ELR (cell line): ENCODE measurements at places on chromosomes 16 and 17.

GRCh38 chr16:68309799-68310198 is 947 bp downstream of the SLC7A6OS start:
- no peak for DNase-seq

GRCh38 chr17:29364691-29365090 is 25.5 kb upstream of the TAOK1 start:
- DNase-seq = no peak

DNA sequence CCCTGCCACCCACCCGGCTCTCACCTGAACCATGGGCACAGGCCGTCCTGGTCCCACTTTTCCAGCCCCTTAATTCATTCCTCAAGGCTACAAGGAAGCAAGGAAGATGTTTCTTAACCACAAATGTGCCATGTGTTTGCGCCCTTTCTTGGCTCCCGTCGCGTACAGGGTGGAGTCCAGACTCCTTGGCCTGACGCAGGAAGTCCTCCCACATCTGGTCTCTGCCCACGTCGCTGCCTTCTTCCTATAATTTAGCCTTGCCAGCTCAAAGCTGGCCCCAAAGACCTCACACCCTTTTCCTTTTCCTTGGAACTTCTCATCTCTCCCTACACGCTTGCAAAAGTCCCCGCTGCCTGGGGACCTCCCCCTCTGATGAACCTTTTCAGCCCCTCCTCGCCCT is 38.8 kb upstream of the BHLHA9 start:
- no peak for DNase-seq

GRCh38 chr17:72419866-72420774 is 299.3 kb downstream of the SOX9 start:
- DNase-seq = peak; percentile 36

- no peak for DNase-seq
Observed at GRCh38 chr17:2140683-2141082, 85.8 kb downstream of the HIC1 start.

GRCh38 chr16:6947291-6947690 is 385.4 kb upstream of the RBFOX1 start:
- DNase-seq = no peak

DNA sequence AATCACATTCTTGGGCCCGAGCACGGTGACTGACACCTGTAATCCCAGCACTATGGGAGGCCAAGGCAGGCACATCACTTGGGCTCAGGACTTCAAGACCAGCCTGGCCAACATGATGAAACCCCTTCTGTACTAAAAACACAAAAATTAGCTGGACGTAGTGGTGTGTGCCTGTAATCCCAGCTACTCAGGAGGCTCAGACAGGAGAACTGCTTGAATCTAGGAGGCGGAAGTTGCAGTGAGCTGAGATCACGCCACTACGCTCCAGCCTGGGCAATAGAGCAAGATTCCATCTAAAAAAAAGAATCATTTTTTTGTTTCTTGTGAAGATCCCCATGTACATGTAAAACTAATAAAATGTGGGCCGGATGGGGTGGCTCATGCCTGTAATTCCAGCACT is 53.1 kb upstream of the ATF7IP2 start:
- DNase-seq = no peak

- no peak for DNase-seq
Observed at GRCh38 chr16:27531826-27532800, 17.6 kb downstream of the GTF3C1 start.

- no peak for DNase-seq
Observed at GRCh38 chr16:55989569-55989907, 114.4 kb upstream of the CES5A start.
